Globus pallidus (tissue), 1 donor: ENCODE measurements at places on chromosomes 1 and 21.

DNA sequence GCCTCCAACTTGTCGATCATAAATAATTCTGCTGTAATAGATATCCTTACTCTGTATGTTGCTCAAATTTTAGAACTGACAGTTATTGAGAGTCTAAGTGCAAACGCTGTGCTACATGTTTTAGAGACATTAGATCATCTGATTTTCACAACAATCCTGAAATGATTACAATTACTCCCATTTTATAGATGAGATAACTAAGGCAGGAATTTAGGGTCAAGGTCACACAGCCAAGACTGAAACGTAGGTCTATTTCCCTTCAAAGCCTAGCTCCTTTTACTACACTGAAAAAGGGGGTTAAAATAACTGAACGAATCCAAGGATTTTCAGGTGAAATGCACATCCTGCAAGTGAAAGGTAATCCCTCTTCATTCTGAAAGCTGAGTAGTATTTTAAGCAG lies 2.7 kb upstream of the DCAF6 start:
- no peak for DNase-seq

- no peak for DNase-seq
Observed at GRCh38 chr21:26421724-26422123, 151.4 kb downstream of the CYYR1 start.

- DNase-seq, result peak; percentile 57
Observed at GRCh38 chr21:20882462-20883407, 115.5 kb upstream of the NCAM2 start.

GRCh38 chr1:1006305-1007159 lies 6.6 kb upstream of the HES4 start:
- DNase-seq, result no peak

- DNase-seq, result no peak
Observed at GRCh38 chr1:108615544-108615943, 45.3 kb downstream of the HENMT1 start.

DNA sequence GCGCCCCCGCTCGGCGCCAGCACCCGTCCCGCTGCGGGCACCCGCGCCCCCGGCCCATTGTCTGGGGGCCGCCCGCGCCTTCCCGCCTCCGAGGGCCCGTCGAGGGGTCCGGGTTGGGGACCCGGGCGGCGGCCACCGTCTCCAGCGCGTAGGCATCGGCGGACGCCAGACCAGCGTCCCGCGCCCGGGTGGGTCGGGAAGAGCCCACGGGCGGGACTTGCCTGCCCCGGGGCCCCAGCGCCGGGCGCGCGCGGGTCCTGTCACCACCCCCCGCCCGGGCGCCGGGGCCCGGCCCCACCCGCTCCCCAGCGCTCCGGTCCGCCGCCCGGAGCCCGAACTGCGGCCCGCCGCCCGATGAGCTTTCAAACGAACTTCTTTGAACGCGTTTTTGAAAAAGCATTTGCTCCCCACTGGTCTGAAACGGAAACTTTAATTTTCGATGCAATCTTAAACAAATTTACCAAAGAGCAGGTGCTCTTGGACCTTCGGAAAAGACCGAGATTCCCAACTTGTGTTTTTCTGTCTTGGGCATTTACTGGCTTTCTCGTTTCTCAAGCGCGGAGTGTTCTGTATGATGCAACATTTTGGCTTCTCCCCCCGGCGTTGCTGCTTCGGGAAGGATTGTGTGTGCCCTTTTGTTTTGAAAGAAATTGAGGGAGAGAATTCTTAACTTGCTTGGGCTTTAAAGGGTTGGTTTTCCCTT lies 615 bp downstream of the CLIC4 start:
- DNase-seq, result peak; percentile 68

GRCh38 chr1:116501125-116501869 lies 69.5 kb downstream of the CD58 start:
- no peak for DNase-seq

DNA sequence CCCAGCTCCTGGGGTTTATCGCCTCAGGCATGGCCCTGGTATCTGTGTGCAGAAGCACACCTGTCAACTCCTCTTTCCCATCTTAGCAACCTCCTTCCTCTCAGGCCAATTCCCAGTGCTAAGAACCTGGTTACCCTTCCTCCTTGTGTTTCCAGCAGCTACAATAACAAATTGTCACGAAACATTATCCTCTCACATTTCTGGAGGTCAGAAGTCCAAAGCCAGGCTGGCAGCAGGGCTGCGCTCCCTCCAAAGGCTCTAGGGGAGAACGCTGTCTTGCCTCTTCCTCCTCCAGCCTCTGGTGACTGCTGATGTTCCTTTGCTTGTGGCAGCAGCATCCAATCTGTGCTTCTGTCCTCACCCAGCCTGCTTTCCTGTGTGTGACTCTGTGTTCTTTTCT lies 10.7 kb upstream of the MRPS14 start:
- DNase-seq, result no peak

DNA sequence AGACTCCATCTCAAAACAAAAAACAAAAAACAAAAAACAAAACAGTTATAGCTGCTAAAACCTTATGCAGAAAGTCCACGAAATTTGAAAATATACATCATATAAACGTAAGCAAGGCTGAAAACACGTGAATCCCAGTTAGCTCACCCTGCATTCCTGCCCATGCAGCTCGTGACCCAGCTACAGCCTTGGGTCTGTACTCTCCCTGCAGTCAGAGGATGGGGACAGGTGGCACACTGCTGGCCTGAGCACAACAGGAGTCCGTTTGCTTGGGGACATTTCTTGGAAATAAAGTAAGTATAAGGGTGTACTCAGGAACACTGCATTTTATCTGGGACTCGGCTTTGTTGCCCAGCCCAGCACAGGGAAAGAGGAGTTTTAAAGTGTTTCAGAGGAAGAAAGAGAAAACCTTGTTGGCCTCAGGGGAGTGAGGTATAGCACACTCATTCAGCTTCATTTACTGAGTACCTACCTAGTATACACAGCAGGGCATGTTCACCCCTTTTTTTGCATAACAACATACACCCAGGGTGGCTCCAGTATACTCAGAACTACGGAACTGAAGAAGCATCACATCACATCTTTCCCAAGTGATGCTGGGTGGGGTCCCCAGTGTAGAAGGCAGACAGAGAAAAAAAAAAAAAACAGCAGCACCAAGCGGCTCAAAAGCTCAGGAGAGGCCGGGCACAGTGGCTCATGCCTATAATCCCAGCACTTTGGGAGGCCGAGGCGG lies 44.1 kb downstream of the CAPZB start:
- no peak for DNase-seq

DNA sequence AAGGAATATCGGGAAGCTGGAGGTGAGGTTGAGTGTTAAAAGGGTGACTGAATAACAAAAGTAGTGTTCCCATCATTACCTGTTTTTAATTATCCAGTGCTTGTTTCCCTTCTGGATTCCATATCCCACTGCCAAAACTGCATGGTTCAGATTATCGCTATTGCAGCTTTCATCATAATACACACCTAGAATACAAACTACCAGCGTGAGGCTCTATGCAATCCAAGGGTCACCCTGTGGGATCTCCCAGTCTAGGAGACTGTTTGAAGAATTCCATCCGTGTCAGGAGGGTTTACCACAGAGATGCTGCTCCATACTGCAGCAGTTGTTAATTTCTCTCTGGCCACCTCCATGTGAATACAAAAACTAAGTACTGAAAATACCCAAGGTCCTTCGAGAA lies 9.0 kb downstream of the CTSK start:
- DNase-seq, result no peak

DNA sequence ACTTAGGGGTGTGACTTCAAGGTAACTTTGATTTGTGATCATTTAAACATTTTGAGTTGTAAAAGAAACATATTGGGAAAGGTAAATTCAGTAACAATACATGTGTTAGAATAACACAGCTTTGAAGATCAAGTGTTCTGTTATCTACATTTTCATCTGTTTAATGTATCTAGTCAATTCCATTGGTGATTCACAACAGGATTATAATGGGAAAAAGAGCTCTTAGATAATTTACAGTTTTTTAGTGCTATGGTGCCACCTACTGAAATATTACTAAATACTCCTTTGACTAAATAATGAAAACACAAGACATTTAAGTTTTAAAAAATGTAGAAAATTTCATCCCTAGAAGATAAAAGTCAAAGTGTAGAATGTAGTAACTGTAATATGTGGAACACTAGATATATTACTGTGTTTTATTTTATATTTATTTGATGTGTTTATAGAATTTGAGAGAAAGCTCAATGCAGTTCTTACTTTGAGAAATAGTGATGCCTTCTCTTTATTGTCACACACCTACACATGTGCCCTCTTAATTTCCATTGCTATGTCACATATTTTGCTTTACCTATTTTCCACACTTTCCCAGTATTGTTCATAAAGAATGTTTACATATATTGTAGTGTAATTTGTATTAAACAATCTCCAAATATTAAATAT lies 47.4 kb downstream of the PTPRC start:
- peak; percentile 16 for DNase-seq

DNA sequence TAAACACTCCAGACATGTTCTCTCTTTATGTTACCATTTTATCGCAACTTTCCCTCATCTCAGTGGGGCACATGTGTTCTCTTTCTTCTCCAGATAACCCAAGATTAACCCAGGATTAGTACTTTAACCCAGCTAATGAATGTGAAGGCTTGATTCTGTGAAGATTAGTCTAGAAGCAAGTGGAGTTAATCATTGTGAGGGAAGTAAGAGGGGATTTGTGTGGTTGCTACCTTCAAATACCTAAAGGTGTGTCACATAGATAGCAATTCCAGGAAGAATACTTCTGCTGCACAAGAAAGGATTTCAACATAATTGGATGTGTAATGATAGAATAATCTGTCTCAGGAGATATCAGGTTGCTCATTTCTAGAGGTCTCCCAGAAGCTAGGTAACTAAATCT lies 327.1 kb downstream of the PBX1 start:
- no peak for DNase-seq

GRCh38 chr1:201783058-201783457 lies 45.9 kb upstream of the IPO9 start:
- no peak for DNase-seq

DNA sequence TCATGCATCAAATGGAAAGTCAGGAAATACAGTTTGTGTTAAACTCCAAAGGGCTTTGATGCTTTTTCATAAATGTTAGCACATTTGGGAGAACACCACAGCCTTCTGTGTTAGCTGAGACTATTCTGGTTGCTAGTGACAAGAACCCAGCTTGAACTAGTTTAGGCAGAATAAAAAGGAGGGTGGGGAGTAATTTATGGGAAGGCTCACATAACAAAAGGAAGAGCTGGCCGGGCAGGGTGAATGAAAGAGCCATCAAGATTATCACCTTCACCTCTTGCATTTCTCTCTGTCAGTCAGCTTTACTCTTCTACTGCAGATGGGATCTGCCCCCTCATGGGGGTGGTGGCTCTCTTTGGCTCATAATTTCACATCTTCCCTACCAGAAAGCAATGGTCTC lies 75.4 kb upstream of the VTCN1 start:
- no peak for DNase-seq

GRCh38 chr1:81329041-81329440 lies 471.7 kb upstream of the ADGRL2 start:
- no peak for DNase-seq

DNA sequence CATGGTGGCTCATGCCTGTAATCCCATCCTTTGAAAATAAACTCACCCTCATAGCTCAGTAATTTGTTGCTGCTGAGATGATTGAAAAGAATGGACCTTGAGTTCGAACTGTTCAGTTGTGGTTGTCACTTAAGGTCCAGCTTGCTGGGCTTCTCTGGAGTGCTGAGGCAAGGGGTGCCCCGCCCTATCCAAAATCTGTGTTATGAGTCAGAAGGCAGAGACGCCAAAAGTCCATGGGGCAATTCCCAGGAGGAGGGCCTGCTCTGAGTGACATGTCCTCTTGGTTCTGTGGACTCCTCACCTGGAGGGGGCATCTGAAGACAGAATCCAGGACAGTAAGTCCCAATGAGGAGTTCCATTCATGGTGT lies 64.8 kb downstream of the MYOM3 start:
- DNase-seq, result no peak

- no peak for DNase-seq
Observed at GRCh38 chr1:73943270-73943669, 254.7 kb downstream of the LRRIQ3 start.
